ENCODE measurements at places on chromosomes 3 and 15.

DNA sequence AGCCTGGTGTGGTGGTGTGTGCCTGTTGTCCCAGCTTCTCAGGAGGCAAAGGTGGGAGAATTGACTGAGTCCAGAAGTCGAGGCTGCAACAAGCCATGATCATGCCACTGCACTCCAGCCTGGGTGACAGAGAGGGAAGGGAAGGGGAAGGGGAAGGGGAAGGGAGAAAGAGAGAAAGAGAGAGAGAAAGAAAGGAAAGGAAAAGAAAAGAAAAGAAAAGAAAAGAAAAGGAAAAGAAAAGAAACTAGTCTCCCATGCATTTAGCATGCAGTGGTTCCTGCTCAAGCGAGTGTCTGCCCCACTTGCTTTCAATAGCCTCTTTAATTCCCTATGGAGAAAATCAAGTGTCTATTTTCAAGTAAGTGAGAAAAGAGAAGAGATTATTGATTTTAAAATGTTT is 20.6 kb upstream of the CAPN7 start:
- DNase-seq: no peak

DNA sequence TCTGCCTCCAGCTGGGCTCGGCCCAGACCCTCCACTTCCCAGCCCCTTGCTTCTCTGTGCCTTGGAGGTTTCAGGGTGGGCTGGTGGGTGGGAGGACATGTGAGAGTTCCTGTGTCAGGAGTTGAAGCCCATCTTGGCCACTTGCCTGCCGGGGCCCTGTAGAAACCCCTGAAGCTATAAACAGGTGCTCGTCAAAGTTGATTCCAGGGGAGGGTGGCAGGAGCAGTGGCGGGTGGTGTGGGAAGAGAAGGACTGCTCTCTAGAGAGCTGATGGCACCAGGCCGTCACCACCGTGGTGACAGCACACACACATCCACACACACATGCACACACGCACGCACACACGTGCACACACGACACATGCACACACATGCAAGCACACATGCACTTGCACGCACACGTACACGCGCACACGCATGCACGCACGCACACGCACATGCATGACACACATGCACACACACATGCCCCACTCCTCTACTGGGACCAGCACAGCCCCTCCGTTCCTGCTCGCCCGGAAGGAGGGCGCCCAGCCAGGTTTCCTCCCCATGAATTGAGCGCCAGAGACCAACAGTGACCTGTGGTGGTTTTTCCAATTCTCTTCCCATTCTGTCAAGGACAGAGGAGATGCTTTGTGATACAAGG is 56.3 kb upstream of the CGNL1 start:
- DNase-seq: no peak

- no peak for DNase-seq
Observed at GRCh38 chr3:25576146-25576545, 88.6 kb downstream of the TOP2B start.

- DNase-seq: no peak
Observed at GRCh38 chr3:63029326-63029725, 154.1 kb upstream of the CADPS start.

Data from uterus (tissue), 4 donors.